ENCODE measurements at places on chromosomes 4 and X.

GRCh38 chr4:54781756-54782155, 124.0 kb downstream of the KIT start:
- no peak for DNase-seq

GRCh38 chr4:81060587-81061343, 30.3 kb downstream of the BMP3 start:
- no peak for DNase-seq

DNA sequence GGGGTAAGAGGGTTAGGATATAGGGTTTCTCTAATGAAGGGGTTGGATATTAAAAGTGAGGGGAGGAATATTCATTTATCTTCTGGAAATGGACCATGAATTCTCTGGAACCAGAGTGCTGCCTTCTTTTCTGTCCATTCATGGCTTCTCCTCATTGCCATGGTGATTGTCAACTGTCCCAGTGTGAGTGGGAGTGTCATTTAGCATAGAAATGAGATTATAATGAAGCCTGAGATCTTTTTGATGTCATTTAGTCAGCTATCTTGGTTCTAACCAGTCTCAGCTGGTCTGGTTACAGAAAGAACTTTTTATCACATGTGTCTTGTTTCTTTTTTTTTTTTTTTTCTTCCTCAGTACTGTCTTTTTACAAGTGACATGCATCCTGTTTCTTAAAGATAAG, 497.3 kb upstream of the PITX2 start:
- no peak for DNase-seq

- no peak for DNase-seq
Measured at GRCh38 chrX:71400710-71401109, 34.6 kb downstream of the TAF1 start.

- DNase-seq: no peak
Measured at GRCh38 chrX:42725196-42725595, 52.8 kb downstream of the PPP1R2C start.

DNA sequence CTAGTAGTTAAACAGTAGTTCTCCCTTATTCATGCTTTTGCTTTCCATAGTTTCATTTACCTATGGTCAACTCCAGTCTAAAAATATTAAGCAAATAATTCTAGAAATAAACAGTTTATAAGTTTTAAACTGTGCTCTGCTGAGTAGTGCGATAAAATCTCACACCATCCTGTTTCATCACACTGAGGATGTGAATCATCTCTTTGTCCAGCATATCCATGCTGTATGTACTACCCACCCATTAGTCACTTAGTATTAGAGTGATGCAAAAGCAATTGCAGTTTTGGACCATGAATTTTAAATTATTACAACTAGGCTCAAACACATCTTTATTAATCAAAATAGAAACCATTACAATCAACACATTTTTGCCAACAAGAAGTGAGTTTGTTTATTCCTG, 187.4 kb downstream of the TEX13C start:
- no peak for DNase-seq

- DNase-seq: no peak
Measured at GRCh38 chr4:95638920-95639501, 90.2 kb upstream of the UNC5C start.

- no peak for DNase-seq
Measured at GRCh38 chrX:27057883-27058282, 405.3 kb downstream of the PPP4R3C start.

GRCh38 chr4:169115144-169115896, 105.3 kb upstream of the CBR4 start:
- DNase-seq: no peak

GRCh38 chr4:53321151-53321983, 44.5 kb downstream of the SCFD2 start:
- no peak for DNase-seq

DNA sequence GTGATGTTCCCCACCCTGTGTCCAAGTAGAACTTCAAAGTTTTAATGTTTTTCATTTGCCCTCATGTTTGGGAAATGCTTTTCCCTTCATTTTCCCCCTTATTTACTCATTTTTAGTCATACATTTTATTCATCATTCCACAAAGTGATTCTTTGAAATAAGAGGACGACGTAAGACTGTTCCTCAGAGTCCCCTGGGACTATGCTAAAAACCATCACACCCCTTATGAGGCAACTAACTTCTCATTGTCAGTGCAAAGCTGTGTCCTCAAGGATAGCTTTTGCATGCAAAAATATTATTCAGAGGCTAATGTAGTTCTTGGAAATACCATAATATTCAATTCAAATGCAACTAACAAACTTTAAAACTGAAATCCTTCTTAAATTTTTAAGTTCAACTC, 14.8 kb upstream of the ADGRG2 start:
- no peak for DNase-seq

DNA sequence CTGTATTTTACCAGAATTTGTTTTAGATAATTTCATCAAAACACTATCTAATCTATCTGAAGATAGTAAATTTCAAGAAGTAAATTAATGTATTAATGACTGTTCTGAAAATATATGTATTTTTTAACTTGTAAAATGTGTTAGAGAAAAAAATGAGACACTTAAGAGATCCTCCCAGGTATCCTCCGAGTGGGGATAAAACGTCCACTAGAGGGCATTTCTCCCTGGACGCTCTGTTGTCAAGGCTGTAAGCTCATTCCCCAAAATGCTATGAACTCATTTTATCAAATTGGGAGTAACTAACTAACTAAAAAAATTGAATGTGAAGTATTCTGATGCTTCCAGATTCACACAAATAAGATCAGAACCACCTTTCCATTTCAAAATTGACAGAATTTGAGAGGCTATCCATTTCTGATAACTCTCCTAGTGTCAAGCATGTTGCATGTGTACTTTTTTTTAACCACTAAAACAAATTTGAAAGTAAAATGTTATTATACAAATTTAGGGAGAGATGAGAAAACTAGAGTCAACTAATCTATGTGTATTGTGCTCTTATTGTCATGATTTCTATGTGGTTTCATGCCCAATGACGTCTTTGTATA, 337.3 kb upstream of the HS3ST1 start:
- no peak for DNase-seq

- no peak for DNase-seq
Measured at GRCh38 chrX:85419293-85419692, 39.8 kb upstream of the POF1B start.

DNA sequence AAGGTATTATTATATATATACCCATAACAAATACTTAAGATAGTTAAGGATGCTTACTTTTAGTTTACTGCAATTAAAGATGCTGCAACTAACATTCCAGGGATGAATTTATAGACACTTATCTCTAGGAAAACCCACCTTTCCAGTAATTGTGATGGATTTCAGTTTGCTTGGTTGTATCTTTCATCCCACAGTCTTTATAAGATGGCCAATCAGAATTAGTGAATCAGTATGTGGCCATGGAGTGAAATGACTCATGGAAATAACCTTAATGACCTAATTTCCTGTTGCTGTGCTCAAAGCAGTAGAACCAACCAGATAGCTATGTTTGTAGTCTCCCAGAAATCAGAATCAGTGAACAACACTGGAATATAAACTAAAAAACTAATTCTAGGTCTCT, 26.4 kb downstream of the MOSPD2 start:
- DNase-seq: no peak

DNA sequence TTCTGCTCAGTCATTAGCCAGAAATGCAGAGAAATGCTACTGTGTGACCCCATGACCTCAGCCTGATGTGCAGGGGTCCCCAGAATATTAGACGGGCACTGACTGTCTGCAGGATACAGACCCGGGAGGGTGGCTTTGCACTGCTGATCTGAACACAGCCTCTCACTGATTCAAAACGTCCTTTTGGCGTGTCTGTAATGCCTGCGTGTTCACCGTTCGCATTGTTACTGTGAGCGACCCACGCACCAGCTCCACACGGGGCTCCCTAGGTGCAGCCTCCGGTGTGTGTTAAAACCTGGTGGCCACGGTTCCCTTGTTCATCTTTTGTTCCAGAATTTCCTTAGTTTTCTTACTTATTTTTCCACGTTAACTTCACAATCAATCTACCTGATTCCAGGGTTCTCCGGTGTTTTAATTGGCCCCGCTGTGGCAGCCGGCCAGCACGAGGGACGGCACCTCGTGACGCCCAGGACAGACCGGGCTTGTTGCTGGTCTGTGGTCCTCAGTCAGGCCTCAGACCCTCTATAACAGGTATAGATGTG, 32.0 kb upstream of the SPON2 start:
- no peak for DNase-seq

- DNase-seq: no peak
Measured at GRCh38 chr4:186806679-186807421, 83.2 kb upstream of the FAT1 start.

DNA sequence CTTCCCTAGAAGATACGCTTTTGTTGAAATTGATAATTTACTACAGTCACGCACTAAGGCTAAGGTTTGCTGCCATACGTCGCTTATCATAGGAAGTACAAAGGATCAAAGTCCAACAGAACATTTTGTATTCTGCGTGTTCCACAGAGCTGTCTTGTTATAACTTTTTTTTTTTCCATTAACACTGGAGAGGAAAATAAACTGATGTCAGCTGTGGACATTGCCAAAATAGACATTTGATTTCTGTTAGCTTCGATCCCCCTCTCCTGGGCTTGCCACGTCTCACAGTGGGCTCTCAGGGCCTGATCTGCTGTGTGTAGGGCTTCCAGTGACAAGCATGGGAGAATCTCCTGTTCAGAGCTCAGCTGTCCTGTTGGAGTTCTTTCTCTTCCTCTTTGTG, 93.3 kb downstream of the SPATA18 start:
- no peak for DNase-seq

DNA sequence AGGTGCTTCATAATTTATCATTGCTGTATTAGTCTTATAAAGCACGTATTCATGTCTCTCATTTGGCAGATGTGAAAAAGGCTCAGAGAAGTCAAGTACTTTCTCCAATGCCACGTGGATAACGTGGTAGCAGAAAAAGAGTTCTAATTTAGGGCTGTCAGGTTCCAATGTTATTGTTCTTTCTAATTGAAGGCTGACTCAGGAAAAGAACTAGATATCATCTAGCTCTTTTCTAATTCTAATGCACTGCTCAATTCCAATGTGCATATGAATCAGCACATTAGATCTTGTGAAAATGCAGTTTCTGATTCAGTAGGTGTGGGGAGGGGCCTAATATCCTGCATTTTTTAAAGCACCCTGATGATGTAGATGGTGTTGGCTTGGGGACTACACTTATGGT, 22.8 kb downstream of the AGA start:
- DNase-seq: no peak

DNA sequence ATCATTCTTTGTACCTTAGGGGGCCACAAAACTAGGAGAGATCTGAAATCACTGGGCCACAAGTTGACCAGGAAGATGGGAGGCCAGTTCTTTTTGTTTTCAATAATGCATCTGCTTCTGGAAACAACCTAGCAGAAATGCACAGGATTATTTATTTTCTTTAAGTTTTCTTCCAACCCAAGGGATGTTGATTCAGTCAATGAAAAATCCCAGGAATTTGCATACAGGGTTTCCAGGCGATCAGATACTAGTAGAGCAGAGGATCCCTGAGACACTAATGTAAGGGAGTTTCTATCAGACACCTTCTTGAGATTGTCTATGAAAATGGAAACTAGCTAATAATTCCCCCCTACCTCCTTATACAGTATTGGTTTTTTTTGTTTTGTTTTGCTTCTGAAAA, 7.4 kb downstream of the ATOH1 start:
- no peak for DNase-seq

DNA sequence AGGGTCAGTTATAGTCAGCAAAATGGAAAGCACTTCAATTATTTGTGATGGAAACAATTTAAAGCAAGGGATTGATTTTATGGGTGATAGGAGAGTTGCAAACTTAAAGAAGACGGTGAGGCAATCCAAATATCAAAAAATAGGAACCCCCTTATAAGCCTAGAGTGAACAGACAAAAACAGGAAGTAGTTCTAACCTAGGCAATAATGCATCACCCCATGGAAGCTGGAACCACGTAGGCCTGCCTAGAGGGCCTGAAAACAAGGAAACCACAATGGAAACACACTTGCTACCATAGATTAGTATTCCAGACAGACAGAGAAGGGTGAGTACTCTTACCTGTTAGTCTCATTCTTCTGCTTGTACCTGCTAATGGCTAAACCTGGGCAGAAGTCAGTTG, 13.5 kb upstream of the GK2 start:
- DNase-seq: no peak

- DNase-seq: no peak
Measured at GRCh38 chr4:83208371-83209365, 75.9 kb downstream of the COQ2 start.

- no peak for DNase-seq
Measured at GRCh38 chrX:7446815-7447214, 298.9 kb upstream of the PUDP start.

GRCh38 chr4:15317246-15317645, 110.6 kb upstream of the C1QTNF7 start:
- no peak for DNase-seq

DNA sequence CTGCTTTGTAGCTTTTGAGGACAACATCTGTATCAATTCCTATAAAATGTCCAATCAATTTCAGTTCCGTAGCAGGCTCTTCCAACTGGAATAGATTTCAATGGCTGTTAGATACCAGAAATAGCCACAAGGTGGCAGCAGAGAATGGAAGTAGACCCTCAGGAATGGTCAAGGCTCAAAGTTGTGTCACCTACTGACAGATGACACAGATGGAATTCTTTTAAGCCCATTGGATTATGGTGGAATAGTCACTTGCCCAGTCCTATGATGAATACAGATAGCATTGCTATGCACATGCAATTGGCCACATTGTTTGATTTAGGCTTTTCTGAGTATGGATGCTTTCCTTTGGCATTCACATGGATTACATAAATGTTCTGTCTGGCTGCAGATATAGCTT, 130.4 kb upstream of the RADX start:
- peak; percentile 23 for DNase-seq

- DNase-seq: no peak
Measured at GRCh38 chr4:53688186-53688790, 97.0 kb upstream of the LNX1 start.

Measured in NCI-H1417 treated with DMSO at 0.1 percent for 48 hours (cell line).